ENCODE measurements at places on chromosomes 3 and 15. TPM values are rescaled to one million over a fixed set of nuclear protein-coding genes. Genes with fewer than 3 reads are reported as not detected.

GRCh38 chr15:99593070-99593469 lies 27.3 kb downstream of the MEF2A start:
- no peak for DNase-seq

DNA sequence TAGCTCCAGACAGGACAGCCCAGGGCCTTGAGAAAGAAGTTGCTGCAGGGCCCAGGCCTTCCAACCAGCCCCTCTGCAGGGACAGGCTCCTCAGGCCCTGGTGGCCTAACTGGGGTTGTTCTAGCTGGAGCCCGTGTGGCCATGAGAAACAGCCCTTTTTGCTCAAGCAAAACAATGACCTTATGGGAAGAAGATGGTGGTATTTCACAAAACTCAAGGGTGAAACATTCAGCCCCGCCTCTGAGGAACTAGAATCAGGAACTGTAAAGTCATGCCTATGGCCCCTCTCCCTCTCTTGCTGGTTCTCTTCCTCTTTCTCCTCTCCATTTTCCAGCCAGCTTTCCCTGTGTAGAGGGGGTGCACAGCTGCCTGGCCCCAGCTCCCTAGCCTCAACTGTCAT lies 273.3 kb downstream of the RPLP1 start:
- DNase-seq: no peak

- no peak for DNase-seq
These were observed 5.5 kb downstream of the NDUFB5 start for GRCh38 chr3:179610066-179610465.

DNA sequence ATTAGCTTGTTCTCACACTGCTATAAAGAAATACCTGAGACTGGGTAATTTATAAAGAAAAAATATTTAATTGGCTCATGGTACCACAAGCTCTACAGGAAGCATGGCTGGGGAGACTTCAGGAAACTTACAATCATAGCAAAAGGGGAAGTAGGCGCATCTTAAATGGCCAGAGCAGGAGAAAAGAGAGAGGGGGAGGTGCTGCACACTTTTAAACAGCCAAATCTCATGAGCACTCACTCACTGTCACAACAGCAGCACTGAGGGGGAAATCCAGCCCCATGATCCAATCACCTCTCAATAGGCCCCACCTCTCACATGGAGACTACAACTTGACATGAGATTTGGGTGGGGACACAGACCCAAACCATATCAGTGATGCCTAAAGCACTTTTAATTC lies 82.5 kb downstream of the DCLK3 start:
- no peak for DNase-seq

DNA sequence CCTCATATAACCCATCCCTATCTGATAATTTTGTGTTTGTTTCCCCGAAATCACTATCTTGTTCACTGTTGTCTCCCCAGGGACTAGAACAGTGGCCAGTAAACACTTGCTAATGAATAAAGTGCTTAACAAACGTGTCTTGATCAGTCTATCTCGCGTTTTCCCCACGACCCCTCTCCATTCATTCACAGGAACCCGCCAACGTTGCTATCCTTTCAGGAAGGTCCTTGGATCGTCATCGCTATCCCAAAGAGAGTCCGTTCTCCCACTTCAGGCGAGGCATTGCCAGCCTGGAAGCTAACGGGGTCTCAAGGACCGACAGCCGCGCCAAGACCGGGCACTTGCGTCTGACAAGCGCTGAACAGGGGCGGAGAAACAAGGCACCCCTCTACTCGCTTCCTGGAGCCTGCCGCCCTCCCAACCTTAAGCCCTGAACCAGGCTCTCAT lies 344 bp downstream of the LINS1 start:
- DNase-seq: no peak

DNA sequence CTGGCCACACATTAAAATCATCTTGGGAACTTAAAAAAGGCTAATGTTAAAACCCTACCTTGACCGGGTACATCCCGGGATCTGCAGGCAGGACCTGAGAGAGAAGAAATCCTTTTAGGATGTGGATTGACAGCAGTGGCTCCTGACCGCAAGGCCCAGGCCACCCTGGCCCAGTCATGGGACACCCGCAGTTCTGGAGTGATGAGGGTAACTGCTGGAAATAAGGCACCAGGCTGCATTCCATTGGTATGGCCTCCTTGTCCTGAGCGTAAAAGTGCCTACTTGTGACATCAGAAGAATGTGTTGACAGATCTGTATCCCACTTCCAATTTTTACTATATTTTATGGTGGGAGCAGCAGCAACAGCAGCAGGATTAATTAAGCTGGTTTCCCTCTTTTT lies 63.4 kb upstream of the GSK3B start:
- DNase-seq: no peak

- no peak for DNase-seq
These were observed 121.6 kb upstream of the EIF1B start for GRCh38 chr3:40187945-40188344.

NEO1 gene
- total RNA-seq: 2.7 TPM

ERICH6 gene
- not detected for total RNA-seq

DNA sequence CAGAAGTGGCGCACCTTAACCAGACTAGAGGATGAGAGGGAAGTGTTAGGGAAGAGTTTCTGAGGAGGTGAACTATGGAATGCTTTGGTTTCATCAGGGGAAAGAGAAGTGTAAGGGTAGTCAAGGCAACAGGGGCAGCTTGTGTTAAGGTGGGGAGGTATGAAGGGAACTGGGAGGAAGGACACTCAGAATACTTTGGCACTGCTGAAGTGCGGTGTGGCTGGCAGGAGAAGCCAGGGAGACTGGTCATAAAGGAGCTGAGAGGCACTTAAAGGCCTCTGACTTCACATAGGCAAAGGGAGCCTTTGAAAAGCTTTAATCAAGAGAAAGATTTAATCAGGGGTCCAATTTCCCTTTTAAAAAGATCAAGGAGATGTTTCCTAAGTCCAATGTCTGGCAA lies 129.0 kb downstream of the ERC2 start:
- no peak for DNase-seq

ADAMTS17 gene
- not detected for total RNA-seq

CYFIP1 gene
- total RNA-seq: 120 TPM

GRCh38 chr3:126488185-126488584 lies 12.5 kb upstream of the ZXDC start:
- DNase-seq: no peak

GRCh38 chr3:24834442-24834841 lies 339.8 kb upstream of the THRB start:
- DNase-seq: no peak

DNA sequence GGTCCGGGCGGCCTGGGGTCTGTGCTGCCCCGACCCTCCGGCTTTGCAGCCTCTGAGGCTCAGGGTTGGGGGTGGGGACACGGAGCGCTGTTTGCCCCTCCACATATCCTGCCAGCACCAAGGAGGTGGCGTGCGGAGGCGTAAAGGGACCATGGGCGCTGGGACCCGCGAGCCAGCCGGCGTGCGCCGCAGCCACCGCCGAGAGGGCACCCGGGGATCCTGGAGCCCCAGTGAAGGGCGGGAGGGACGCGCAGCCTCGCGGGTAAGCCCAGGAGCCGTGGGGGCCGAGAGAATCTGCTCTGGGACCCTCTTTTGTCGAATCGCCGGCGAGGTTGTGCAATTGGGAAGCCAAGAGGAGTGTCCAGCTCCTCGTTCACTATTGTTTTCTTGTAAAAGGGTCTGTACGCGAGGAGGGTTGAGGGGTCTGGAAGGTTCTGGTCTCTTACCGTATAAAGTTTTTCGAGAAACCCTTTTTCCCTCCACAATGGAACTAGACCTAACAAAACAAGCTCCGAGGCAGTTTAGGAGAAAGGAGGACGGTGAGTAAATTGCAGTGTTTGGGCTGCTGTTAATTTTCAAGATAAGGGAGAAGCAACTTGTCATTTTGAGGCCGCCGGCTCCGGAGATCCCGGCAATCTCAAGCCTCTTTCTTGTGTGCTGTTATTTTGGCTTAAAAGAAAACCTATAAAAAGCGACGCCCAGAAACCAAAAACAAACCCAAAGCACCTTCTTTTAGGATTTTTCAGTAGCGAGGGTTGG lies 29.9 kb upstream of the ST3GAL6 start:
- no peak for DNase-seq

LTF gene
- not detected for total RNA-seq

DAPK2 gene
- 3.0 TPM for total RNA-seq

- DNase-seq: no peak
These were observed 264.7 kb downstream of the GABRG3 start for GRCh38 chr15:27235681-27236080.

SLC12A1 gene
- not detected for total RNA-seq

- DNase-seq: no peak
These were observed 10.2 kb downstream of the SLCO3A1 start for GRCh38 chr15:91863621-91864255.

- DNase-seq: no peak
These were observed 44.2 kb upstream of the RPL32 start for GRCh38 chr3:12885583-12885930.

RGMA gene
- total RNA-seq: 0.15 TPM

GRCh38 chr15:41581110-41581509 lies 22.1 kb downstream of the TYRO3 start:
- no peak for DNase-seq

- no peak for DNase-seq
These were observed 37.3 kb downstream of the NFKBIZ start for GRCh38 chr3:101886626-101887025.

- DNase-seq: no peak
These were observed 9.7 kb upstream of the NCKIPSD start for GRCh38 chr3:48695393-48695753.

TNIK gene
- total RNA-seq: 21.4 TPM

- no peak for DNase-seq
These were observed 876.6 kb downstream of the TUSC7 start for GRCh38 chr3:117586161-117586560.

CPB1 gene
- not detected for total RNA-seq

DNA sequence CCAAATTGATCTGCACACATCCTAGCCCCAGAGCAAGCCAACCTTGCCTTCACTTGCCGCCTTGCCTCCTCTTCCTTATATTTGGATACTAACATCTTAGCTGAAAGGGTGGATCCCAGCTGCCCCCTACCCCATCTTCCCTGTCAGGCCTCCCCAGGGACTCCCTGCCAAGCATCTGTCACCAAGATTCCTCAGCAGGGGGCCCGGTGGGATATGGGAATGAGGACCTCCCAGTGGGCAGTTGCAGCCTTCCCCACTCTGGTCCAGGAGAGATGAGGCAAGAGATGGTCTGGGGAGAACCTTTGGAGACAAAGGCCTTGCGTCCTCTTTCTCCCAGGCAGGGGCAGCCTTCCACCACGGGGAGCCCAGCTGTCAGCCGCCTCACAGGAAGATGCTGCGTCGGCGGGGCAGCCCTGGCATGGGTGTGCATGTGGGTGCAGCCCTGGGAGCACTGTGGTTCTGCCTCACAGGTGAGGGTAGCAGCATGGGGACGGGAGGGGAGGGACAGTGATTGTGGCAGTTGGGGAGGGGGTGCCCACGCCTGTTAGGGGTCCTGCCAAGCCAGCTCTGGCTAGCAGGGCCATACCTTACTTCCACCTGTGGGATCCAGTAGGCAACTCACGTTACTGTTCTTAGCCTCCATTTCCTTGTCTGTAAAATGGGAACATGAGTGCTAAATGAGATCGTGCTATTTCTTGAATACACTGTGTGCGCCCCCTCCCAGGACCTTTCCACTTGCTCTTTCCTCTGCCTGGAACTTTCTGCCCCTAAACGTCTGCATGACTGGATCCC lies 15.3 kb downstream of the CD276 start:
- DNase-seq: no peak

All from glomerular endothelial cell (primary cell).